ENCODE measurements at places on chromosomes 1 and 21. TPM values are rescaled to one million over a fixed set of nuclear protein-coding genes. Genes with fewer than 3 reads are reported as not detected.

DNA sequence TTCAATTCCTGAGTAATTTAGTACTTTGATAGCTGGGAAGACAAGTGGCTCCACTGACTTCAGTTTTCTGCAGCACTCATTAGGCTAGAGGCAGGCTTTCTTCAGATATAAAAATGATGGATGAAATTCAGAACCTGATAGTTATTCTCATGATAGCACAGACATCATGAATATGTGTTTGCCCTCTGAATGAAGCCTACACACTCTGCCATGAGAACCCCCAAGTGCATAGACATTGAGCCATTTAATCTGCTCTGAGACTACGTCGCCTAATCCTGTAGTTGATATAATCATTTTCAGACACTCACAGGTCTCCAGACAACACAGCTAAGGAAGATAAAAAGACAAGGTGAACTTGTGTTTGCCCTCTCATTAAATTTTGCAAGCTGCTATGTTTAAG lies 566.1 kb downstream of the AMY1C start:
- no peaks in the 10 kb centered on the region for H3K27me3 ChIP-seq

- H3K27ac ChIP-seq: no peak overlapping the region
- no peaks in the 10 kb centered on the region for H3K36me3 ChIP-seq
- H3K4me1 ChIP-seq: peaks cover 3% of the 10 kb centered on the region
- H3K4me3 ChIP-seq: no peak overlapping the region
- DNase-seq: no peak
- H3K27me3 ChIP-seq: no peaks in the 10 kb centered on the region
Measured at GRCh38 chr1:202272103-202272845, 69.5 kb downstream of the UBE2T start.

The BCAR3 gene
- polyA plus RNA-seq: 95.4 TPM

DNA sequence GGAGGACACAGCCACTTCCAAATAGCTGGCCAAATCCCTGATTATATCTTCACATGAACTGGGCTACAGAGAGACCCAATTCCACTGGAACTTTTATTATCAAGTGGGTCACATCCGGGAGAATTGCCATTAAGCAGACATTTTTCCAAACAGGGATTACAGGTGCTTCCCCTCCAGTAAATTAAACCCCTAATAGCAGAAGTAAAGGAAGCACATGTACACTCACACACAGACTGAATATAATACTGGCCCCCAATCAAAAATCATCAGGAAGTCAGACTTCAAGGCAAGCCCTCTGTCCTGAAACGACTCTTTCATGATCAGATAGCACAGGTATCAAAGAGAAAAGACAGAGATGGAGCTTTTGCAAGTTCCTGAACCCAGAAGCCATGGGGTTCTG lies 118.6 kb upstream of the PPP2R5A start:
- no peaks in the 10 kb centered on the region for H3K27me3 ChIP-seq
- no peaks in the 10 kb centered on the region for H3K36me3 ChIP-seq
- no peak overlapping the region for H3K4me3 ChIP-seq

GRCh38 chr1:24642481-24643362 lies at the start of gene SRRM1:
TSS of gene SRRM1 (plus strand) at chr1:24643302. CDS start at chr1:24643327, 25 bp downstream.
- peaks cover 21% of the 10 kb centered on the region for H3K4me1 ChIP-seq
- H3K4me3 ChIP-seq: peak within 1 kb of the TSS; percentile 82
- H3K27ac ChIP-seq: peak within 1 kb of the TSS; percentile 98
- DNase-seq: peak; percentile 99
- no peaks in the 10 kb centered on the region for H3K27me3 ChIP-seq
- peaks cover 23% of the 10 kb centered on the region for H3K36me3 ChIP-seq

DNA sequence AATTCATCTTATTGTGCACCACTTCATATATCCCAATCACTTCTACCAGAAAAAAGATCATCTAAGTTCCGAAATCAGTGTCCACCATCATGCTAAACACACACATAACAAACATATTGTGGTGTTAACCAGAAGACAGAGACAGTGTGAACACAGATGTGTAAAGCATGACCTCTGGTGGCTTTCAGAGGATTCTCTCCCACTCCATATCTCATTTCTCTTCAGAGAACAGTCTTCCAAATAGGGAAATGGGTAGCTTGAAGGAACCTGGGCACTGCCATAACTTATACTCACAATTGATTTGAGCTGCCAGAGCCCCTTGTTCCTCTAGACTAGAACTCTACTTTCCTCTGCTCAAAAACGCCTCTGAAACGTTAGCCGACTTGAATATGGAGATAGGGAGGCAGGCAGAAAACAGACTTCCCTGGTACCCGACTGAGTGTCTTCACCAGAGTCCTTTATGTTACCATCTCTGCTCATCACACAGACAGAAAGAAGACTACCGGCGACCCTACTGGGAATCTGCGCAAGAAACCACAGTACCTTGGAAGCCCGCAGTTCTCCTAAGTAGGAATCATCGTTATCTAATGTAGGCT lies 1.8 kb upstream of the ELAPOR1 start:
- peaks cover 9% of the 10 kb centered on the region for H3K4me1 ChIP-seq
- no peak overlapping the region for H3K4me3 ChIP-seq
- H3K36me3 ChIP-seq: no peaks in the 10 kb centered on the region
- no peak overlapping the region for H3K27ac ChIP-seq
- H3K27me3 ChIP-seq: peaks cover 25% of the 10 kb centered on the region

GRCh38 chr21:46606427-46606813 lies 1.5 kb upstream of the S100B start:
- H3K36me3 ChIP-seq: no peaks in the 10 kb centered on the region
- no peaks in the 10 kb centered on the region for H3K4me1 ChIP-seq
- no peak overlapping the region for H3K27ac ChIP-seq
- peaks cover 23% of the 10 kb centered on the region for H3K27me3 ChIP-seq
- no peak for DNase-seq

GRCh38 chr1:92882819-92883218 lies 51.0 kb downstream of the RPL5 start:
- H3K4me3 ChIP-seq: no peak overlapping the region
- DNase-seq: no peak
- H3K4me1 ChIP-seq: peaks cover 9% of the 10 kb centered on the region
- H3K27me3 ChIP-seq: no peaks in the 10 kb centered on the region
- no peaks in the 10 kb centered on the region for H3K36me3 ChIP-seq
- H3K27ac ChIP-seq: no peak overlapping the region

The TAS1R1 gene
- polyA plus RNA-seq: not detected
